ENCODE measurements at places on chromosomes 16 and 17.

GRCh38 chr16:83206426-83206825 lies 579.7 kb downstream of the CDH13 start:
- DNase-seq: no peak

GRCh38 chr16:19660432-19660831 lies 57.6 kb downstream of the KNOP1 start:
- no peak for DNase-seq

DNA sequence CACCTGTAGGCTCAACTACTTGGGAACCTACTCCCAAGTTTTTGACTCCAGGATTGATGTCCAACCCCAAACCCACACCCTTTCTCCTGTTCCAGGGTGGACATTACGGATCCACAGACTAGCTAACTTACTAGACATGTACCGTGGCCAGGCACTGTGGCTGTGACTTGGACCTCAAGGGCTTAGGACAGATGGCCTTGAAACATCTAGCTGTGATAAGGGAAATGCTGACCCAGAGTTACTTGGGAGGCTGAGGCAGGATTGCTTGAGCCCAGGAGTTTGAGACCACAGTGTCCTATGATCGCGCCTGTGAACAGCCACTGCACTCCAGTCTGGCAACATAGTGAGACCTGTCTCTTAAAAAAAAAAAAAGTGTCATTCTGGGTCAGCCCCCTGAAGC lies 4.2 kb downstream of the STARD3 start:
- no peak for DNase-seq

GRCh38 chr16:67528870-67529581 lies 397 bp downstream of the RIPOR1 start:
- DNase-seq: no peak

DNA sequence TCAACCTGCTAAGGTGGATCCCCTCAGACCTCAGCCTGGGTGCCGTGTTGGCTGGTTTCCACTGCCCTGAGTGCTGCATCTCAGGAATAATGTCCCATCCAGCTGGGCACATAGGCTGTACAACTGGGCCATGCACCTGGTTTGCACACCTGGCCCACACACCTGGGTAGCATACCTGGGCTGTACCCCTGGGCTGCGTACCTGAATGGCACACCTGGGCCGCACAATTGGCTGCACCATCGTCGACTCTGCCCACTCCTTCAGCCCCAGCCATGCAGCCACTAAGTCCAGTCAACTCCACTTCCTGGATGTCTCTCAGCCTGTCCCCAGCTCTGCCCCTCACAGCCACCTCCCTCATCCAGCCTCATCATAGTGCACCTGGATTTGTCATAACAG lies 7.9 kb downstream of the SLC5A10 start:
- no peak for DNase-seq

- no peak for DNase-seq
Measured at GRCh38 chr17:57234061-57234738, 22.1 kb upstream of the MSI2 start.

DNA sequence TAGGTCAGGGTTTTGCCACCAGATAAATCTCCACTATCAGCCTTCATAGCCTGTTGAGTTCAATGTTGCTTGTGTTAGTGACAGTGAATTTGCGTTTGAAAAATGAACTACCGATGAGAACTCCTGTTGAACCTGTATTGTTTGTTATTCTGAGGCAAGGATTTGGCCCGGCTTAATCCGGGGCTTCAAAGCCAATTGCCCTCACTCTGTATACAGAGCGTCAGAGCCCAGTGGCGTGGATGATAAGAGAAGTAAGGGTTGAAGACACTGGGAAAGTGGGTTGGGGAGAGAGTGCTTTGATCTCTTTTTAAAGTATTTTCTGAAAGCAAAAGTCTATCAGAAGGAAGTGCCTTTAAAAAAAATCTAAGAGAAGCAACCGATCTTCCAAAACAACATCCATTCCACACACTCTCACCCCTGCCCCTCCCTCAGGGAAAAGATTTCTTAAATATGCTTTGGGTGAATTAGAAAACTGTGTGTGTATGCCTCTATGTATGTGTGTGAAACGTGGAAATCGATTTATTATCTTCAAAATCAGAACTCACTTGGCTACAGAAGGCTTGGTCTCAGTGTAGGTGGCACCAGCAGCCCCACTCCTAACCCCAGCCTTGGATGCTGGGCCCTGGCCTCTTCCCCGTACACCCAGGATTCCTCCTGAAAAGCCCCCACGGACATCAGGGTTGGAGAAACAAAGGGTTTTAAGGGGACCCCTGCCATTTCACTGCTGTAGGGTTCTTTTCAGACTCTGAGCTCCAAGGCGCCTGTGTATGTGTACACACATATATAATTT lies 8.8 kb downstream of the TBX4 start:
- no peak for DNase-seq

DNA sequence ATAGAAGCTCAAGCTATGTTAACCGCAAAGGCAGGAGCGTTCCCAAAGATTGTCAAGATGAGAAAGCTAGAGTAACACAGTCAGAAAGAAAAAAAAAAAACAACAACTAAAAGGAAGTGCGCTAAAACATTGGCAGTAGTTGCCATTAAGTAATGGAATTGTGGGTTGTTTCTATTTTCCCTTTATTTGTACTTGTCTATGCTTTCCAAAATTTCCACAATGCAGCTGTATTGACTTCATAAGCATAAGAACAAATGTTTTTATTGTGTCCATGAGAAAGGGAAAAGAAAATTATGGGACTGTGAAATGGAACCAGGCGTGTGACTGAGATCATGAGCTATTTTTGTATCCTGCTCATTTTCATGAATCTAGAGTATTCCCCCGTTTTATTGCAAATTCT lies 153.4 kb downstream of the TMEM114 start:
- DNase-seq: no peak

GRCh38 chr16:55539049-55539448 lies 27.4 kb upstream of the CAPNS2 start:
- no peak for DNase-seq

DNA sequence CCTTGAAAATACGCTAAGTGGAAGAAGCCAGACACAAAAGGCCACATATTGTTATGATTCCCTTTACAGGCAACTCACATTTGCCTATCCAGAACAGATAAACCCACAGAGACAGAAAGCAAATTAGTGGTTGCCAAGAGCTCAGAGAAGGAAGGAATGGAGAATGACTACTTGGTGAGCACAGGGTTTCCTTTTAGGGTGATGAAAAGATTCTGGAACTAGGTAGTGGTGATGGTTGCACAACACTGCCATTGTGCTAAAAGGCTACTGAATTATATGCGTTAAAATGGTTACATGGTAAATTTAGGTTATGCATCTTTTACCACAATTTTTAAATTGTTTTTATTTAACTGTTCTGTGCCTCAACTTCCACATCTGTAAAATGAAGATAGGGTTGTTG lies 4.4 kb downstream of the COPRS start:
- DNase-seq: no peak

DNA sequence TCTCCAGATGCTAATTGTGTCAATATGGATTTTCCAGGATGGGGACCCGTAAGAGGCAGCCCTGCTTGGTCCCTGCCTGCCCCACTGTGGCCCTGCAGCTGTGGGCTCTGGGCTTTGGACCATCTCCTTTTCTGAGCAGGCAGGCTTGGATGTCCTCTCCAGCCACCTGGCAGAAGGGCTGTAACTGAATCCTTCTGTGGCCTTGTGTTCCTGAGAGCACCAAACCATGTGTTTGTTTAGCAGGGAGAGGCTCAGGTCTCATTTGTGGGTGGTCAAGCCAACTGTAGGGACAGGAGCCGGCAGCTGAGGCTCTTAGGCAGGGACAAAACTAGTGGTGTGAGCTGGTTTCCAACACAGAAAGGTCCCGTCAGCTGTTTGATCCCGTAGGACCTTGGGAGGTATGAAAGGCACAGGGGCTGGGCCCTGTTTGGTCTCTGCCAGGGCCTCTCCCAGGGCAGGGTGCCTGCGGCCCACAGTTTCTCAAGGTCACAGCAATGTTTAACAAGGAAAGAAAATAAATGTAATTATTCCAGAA lies 18.5 kb downstream of the SEC14L5 start:
- DNase-seq: no peak

DNA sequence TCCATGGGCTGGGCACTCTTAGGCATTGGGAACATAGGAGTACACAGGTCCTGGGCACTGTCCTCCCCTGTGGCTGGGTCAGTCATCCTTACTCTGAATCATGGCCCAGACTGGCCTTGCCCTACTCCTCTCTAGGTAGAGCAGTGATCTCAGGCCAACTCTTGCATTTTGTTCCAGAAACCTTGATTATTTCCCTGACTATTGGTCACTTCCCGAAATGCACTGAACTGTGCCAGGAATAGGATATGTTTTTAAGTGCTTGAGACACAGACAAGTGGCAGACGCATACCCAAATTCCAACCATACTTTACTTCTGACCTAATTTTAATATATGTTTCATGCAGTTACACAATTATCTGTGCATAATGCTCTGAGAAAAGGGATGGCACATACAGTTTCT lies 10.3 kb downstream of the KRABD2 start:
- DNase-seq: no peak

GRCh38 chr17:34254651-34255380 lies at the start of gene CCL2:
Gene CCL2, plus strand, starts transcription at chr17:34255285. Its CDS starts 65 bp downstream, at chr17:34255350.
- DNase-seq: no peak

DNA sequence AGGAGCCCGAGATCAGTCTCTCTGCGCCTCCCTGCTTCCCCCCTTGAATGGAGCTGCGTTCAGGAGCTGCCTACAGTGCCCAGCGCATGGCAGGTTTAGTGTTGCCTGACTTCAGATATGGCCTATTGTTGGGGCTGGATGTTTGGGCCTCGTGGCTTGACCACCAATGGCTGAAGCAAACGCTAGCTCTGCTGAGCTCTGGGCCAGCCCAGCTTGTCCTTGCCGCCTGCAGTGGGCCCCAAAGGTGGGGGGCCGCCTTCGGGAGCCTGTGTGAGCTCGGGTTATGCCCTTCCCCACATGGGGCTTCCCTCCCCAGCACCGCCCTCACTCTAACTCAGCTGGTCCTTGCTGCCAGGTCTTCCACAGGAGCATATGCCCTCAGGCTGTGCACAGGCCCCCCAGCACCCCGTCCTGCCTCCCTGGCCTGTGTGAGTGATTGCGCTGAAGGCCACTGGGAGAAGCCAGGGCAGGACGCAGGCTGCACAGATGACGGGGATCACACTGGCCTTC lies 2.0 kb upstream of the METTL26 start:
- no peak for DNase-seq

DNA sequence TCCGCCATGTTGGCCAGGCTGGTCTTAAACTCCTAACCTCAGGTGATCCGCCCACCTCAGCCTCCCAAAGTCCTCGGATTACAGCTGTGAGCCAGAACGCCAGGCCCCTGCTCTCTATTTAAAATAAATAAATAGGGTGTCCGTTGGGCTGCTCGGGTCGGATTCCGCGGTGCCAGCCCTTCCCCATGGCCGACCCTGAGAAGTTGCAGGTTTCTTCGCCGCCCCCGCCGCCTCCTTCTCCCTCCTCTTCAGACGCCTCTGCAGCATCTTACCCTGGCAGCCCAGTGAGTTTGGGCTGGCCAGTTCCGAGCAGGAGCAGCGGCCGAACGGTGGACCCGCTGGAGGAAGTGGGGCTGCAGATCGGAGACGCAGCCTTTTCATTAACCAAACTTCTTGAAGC lies 1.7 kb upstream of the LUC7L start:
- no peak for DNase-seq

DNA sequence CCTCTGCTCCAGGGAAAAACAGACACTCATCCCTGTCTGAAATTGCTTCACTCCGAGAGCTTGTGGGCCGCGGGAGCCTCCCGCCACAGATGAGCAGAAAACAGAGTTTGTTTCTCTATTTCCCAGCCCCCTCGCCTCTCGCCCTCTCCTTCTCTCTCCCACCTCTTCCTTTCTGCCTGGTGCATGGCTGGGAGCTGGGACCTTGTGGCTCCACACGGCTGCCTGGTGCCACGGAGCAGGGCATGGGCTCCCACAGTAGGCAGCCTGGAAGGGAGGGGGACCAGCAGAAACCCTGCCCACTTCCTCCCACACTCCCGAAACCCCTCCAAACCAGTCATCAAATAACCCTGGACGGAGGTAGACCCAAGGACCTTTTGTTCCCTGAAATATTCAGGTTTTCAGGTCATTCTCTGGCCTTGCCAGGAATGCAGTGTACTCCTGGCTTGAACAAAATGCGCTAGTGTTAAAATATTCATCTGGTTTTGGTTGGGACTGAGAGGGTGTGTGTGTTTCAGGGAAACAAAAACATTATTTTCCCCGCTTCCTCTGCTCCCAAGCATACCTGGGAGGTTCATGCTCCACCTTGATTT lies 204.9 kb downstream of the C16orf78 start:
- no peak for DNase-seq

- DNase-seq: no peak
Measured at GRCh38 chr16:12205378-12206097, 229.0 kb downstream of the SNX29 start.
